ENCODE measurements at places on chromosomes 16 and 17.

- no peak for DNase-seq
Observed at GRCh38 chr17:3887804-3888203, 5.0 kb downstream of the CAMKK1 start.

GRCh38 chr17:59830007-59830630 is 62.6 kb downstream of the TUBD1 start:
- DNase-seq = no peak

- peak; percentile 45 for DNase-seq
Observed at GRCh38 chr17:13940858-13941665, 128.2 kb upstream of the COX10 start.

GRCh38 chr17:59783221-59784047 is 76.0 kb downstream of the VMP1 start:
- DNase-seq = no peak

DNA sequence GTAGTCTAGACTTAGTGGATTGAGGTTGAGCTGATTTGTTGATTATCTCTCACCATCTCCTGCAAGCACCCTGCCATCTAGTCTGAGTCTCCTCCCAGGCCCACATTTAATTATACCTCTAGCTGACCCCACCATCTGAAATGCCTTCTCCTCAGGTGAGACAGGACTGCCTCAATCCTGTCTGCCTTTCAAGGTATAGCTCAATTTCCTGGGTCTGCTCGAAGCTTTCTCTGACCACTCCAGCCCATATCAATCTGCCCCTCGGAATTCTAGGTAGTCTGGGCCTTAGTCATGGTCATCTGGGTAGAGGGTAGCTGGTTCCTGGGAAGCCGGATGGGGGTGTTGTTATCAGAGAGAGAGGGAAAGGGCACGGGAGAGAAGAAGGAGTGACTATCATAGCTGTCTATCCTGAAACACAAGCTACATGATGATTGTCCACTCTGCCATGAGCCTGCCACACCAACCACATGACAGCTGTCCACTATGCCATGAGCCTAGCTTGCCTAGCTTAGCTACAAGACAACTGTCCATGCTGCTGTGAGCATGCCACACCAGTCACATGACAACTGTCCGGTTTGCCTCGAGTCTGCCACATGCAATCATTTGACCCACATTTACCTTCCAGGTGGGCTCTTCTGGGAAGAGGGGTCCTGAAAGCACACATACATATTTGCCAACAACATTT is 34.4 kb downstream of the LYRM9 start:
- no peak for DNase-seq

GRCh38 chr17:1948517-1948825 is 76.7 kb downstream of the RTN4RL1 start:
- DNase-seq = no peak

GRCh38 chr17:4551141-4551540 is 4.0 kb downstream of the MYBBP1A start:
- DNase-seq = peak; percentile 8

DNA sequence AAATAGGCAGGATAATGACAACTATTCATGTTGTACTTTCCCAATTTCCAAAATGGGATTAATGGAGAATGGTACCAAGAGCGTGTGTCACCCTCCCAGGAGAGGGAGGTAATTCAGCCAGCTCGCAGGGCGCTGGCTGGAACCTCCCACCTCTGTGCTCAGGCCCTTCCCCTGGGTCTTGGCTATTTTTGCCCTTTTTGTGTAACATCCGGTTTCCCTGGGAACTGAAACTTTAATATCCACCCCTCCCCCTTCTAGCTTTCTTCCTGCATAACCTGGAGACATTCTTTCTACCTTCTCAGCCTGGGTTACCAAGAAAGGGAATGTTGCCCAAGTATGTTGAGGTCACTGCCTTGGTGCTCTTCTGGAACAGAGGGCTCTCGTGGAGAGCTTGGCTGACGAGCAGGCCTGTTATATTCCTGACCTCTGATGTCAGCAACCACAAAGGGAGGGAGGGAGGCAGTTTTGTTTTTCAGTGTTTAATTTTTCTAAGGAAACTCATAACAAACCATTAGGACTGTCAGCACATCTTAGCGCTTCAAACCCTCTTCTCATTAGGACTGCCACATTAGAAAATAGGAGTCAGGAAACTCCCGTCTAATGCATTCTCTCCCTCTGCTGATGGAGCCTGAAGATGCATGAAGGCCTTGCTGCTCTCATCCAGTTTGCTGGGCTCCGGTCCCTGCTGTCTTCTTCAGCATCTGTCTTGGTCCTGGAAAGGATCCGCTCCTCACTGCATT is 25.6 kb downstream of the ITGB3 start:
- DNase-seq = peak; percentile 66

DNA sequence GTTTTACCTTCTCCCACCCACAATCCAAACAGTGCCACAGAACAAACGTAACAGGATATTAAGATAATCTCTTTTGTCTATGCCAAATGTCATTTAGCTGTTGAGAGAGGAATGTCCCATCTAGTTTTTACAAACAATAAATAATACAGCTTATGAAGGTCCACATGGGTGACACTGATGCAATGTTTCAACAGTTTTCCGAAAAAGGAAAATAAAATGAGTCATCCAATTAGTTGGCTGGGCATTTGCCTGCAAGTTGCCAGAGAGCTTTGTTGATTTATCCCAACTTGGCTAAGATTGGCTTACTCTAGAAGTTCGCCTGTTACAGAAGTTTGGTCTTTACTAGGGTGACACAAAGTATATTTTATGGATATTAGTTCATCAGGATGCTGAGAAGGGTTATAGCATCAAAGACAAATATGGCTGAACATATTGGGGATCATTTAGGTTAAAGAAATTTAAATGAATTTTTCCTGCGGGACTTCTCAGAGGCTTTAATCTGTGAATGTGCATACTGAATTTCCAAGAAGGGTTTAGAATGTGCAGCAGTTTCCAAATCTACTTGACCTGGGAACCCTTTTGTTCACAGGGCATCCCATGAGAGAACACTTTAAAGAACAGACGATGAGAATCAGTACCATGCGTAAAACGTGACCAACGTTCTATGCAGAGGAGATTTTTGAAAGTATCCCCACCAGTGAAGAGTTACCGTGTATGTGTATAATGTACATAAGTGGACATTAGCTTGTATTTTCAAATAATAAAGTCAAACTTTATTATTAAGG is 73.1 kb downstream of the CDH13 start:
- no peak for DNase-seq

GRCh38 chr17:61862105-61862574 is 1.2 kb downstream of the BRIP1 start:
- no peak for DNase-seq

DNA sequence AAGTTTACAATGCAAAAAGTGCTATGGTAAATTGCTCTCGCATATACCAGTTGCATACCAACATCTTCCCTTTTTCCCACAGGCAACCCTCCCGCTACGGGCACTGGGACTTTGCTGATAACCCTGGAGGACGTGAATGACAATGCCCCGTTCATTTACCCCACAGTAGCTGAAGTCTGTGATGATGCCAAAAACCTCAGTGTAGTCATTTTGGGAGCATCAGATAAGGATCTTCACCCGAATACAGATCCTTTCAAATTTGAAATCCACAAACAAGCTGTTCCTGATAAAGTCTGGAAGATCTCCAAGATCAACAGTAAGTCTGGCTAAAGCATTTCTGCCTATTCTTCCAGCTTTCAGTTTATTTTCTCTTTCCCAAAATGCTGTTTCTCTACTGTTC is 27.9 kb upstream of the HSBP1 start:
- DNase-seq = no peak

GRCh38 chr17:82065638-82066303 is at the start of gene DUS1L:
Gene DUS1L, minus strand, starts transcription at chr17:82065804. Its CDS starts 745 bp downstream, at chr17:82065059.
- peak; percentile 67 for DNase-seq

- no peak for DNase-seq
Observed at GRCh38 chr16:77548766-77549165, 113.9 kb upstream of the ADAMTS18 start.

GRCh38 chr17:7380321-7380720 is 568 bp upstream of the TNK1 start:
- no peak for DNase-seq

DNA sequence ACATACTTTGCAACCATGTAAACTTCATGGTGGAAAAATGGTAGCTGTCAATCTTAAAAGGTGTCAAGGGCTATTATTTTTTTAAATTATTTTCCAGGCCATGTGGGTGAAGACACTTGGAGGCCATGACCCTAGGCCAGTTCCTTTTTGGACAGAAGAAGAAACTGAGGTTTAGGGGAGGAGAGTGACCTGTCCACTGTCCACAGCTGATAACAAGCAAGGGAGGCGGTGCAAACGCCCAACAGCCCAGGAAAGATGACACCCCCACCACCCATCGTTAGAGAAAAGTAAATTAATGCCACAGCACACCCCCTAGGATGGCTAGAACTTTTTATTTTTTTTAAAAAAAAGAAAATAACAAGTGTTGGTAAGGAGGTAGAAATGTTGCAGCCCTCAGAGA is 19.2 kb downstream of the ENPP7 start:
- no peak for DNase-seq

GRCh38 chr16:28241924-28242323 is 30.2 kb upstream of the XPO6 start:
- DNase-seq = no peak

GRCh38 chr16:31664683-31665482 is 137.2 kb downstream of the AHSP start:
- no peak for DNase-seq

DNA sequence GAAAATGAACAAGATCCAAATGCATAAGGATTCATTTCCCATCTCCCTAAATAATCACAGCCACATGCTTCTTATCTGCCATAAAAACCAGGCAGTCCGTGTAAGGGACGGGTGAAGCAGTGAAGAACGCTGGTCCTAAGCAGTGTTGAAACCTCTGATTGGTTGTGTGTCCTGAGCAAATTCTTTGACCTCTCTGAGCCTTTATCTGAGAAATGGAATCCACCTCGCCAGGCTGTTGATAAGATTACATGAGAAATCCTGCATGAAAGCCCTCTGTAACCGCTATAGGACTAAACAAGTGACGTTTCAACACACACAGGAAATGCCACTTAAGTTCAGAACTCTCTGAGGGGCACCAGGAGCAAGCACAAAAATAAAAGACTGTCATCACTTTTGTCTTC is 26.8 kb downstream of the GAS7 start:
- DNase-seq = peak; percentile 18

GRCh38 chr17:33517746-33518145 is 224.7 kb upstream of the ASIC2 start:
- DNase-seq = peak; percentile 7

DNA sequence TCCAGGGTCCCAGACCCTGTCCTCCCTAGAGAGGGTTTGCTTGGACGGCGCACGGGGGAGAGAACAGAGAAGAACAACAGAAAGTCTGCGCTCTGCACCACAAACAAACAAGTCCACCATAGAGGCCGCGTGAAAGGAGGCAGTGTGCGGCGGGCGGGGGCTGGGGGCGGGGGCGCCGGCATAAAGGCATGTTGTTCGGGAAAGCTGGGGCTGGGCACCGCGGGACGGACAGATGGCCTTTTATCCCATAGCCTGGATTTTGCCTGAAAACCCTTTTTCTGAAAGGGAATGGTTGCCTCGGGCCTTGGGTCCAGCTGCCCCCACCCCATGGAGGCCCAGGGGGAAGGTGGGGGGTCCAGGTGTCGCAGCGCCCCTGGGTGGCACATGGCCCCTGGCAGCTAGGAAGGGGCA is 26.0 kb downstream of the FA2H start:
- DNase-seq = no peak

DNA sequence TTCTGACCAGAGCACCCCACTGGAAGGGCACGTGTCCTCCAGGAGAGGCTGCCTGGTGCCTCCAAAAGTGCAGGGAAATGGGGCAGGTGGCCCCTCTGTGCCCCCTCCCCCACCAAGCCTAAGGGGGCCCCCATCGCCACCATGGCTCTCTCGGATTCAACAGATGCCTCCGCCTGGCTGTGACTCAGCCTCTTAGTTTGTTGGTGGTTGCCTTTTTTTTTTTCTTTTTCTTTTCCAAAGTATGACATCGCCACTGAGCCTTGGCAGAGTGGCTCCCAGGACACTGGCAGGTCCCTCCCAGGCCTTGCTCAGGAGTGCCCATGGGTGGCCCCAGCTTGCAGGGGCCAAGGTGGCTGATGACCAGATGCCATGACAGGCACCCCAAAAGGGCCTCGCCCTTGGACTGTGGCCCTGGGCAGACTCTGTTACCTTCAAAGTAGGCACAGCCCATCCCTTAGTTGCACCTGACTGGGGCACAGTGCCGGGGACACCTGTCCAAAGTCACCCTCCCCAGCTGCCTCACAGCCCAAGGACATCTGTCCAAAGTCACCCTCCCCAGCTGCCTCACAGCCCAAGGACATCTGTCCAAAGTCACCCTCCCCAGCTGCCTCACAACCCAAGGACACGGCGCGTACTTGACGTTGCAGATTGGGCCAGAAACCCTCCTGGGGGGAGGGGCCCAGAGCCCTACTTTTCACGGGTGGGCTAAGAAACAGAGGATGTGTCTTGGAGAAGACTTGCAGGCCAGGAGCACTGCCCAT is 29.6 kb downstream of the NPTX1 start:
- DNase-seq = no peak

GRCh38 chr17:73058022-73058421 is 34.5 kb downstream of the SLC39A11 start:
- no peak for DNase-seq

DNA sequence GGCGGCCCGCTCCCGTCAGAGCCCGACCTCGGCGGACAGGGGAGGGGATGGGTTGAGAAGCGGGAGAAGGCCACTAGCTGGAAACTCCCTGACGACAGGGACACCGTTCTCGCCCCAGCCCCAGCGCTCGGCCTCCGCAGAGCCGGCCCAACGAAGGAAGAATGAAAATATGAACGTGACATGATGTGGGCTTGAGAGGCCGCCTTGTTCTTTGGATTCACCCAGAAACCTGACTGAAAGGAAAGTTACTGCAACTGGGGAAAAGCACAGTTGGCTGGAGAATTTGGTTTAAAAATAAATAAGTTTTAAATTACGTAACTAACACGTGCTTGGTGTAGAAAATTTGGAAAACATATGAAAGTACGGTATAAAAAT is 21.1 kb downstream of the NPTX1 start:
- peak; percentile 39 for DNase-seq

DNA sequence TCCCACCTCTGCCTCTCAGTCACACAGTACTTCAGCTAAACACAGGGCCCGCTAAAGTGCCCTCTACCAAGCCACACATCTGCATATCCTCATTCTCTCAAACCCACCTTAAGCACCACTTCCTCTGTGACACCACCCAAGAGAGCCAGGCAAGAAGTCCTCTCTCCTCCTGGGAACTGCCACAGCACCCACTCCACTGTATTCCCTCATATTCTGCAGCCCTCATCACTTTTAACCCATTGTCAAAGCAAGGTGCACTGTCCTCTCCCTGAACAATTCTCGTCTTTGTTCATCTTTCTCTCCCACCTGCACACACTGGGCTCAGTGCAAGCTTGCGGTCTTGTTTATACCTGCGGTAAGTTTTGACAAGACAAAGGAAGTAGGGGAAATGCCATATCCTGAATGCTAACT is 13.6 kb downstream of the CHD9 start:
- DNase-seq = no peak

- DNase-seq = no peak
Observed at GRCh38 chr17:42347198-42347597, 41.0 kb downstream of the STAT3 start.

- DNase-seq = no peak
Observed at GRCh38 chr16:979859-980594, 1.5 kb upstream of the SOX8 start.

Data from inflammatory macrophage (primary cell).